AG08396 (cell line): ENCODE measurements at places on chromosomes 4 and X.
A peak's percentile ranks its signal among the peaks of the same experiment; 100 is the strongest.

- no peak for DNase-seq
These were observed at the start of gene MAPK10 for GRCh38 chr4:86359944-86360478. Gene MAPK10, minus strand, starts transcription at chr4:86360053.

DNA sequence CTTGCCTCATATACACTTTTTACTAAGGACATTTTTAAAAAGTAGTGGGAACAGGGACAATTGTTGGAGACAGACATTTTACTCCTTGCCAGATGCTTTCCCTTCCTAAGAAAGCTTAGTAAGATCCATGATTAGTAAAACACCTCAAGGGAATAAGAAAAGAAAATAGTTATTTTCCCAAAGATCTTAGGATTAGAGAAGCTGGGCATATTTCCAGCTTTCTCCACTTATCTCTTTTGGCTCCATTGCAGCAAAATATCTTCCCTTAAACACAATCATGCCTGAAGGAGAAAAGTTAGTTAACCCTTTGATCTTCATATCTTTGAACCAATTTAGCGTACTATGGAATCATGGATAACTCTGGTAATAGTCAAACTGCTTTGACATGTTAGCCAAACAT lies 257.9 kb downstream of the PCDH18 start:
- DNase-seq, result no peak

DNA sequence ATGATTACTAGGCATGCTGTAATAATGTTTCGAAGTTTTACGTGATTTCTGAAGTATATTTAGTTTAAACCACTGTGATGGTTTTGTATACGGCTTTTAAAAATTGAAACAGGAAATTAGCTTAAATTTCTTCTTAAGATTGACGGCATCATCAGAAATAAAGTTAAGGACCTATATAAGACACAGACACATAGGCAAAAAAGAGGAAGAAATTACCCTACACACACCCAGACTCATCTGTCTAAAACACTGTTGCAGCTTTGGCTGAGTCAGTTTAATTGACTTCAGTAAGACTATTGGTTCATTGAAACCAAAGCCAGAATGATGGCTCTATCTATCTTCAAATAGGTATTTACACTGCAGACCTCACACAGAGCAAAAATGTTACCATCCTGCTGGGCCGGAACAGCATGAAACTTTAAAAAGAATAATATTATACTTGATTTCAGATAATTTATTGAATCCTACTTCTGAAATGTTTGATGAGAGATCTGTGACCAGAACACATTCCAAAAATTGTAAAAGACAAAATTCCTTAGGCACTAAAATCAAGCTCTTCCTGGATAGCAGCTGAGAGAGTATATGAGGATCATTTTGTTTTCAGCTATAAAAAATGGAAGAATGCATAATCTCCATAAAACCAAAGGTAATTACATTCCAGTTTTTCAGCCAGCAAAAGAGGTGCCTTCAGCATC lies 4.5 kb downstream of the HHIP start:
- no peak for DNase-seq

DNA sequence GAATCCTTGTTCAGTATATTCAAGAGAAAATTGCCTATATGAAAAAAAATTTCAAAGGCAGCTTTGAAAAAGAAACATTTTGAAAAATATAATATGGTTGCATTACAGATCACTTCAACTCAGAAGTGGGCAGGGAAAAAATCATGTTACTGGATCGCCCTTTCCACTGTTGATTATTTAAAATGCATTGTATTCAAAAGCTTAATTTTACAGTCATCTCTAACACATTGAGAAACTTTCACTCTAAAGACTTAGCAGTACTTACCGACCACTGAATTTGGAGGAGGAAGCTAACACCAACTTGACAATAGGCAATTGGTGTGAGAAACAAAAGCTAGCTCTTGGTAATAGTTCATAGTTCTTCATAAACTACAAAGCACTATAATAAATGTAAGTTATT lies 101.9 kb downstream of the CEP135 start:
- DNase-seq, result no peak

DNA sequence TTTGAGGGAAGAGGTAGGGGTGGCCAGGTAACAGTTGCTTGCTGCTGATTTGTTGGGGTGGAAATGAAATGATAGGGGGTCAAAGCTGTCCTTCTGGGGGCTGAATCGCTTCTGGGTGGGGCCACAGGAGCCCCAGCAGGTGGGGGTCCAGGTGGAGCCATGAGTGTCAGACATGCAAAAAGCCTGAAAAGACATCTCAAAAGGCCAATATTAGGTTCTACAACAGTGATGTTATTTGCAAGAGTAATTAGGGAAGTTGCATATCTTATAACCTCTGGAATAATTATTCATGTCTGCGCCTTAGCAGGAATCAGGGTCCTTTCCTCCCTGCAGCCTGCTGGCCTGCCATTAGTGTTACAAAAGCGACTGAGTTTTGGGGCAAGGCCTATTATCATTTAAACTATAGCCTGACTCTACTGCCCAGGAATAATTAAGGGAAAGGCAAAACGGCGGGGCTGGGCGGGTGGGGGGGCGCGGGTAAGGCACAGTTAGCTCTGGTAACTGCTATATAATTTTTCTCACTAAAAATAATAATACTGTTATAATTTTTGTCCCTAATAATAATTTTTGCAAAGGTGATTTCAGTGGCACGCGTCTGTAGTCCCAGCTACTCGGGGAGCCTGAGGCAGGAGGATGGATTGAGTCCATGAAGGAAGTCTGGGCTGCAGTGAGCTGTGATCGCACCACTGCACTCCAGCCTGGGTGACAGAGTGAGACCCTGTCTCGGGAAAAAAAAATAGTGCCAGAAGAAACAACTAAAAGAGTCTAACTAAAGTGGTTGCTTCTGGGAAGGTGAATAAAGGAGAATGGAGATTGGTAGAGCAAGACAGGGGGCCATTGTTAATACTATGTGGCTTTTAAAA lies 145.7 kb downstream of the MAGEB17 start:
- DNase-seq, result no peak

GRCh38 chr4:90727938-90728337 lies 600.7 kb downstream of the CCSER1 start:
- DNase-seq, result no peak

DNA sequence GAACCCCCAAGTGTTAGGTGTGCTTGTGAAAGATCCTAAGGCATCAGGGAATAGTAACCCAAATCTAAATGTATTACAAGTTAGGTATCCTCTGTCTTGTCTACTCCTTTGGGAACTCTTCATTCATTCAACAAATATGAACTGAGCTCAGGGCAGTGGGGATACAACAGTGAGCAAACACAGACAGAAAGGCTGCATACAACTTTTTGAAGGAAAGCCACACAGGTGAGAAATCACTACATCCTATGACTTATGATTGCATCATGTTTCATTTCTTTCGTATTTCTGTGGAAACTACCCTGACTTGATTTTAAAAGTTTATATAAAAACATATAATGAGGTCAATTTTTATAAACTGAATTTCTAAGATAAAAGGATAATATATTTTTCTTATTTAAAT lies 43.2 kb downstream of the BCLAF3 start:
- DNase-seq, result no peak

GRCh38 chr4:25330905-25331808 lies 18.6 kb downstream of the ZCCHC4 start:
- DNase-seq, result no peak

GRCh38 chrX:38654302-38654701 lies 93.0 kb downstream of the TSPAN7 start:
- peak; percentile 11 for DNase-seq

DNA sequence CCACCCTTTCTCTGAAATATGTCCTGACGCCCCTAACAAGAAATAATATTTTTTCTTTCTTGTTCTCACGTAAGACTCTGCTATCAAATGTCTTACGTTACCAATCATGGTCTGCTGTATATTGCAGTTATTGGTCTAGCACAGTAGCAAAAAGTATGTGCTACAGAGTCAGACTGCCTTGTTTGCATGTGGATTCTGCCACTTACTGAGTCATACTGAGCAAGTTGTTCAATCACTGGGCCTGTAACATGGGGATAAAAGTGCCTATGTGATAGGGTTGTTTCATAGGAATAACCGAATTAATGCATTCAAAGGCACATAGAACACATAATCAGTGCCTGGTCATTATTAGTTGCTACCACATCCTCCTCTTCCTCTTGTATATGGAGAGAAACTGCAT lies 14.1 kb downstream of the RPGR start:
- DNase-seq, result no peak

DNA sequence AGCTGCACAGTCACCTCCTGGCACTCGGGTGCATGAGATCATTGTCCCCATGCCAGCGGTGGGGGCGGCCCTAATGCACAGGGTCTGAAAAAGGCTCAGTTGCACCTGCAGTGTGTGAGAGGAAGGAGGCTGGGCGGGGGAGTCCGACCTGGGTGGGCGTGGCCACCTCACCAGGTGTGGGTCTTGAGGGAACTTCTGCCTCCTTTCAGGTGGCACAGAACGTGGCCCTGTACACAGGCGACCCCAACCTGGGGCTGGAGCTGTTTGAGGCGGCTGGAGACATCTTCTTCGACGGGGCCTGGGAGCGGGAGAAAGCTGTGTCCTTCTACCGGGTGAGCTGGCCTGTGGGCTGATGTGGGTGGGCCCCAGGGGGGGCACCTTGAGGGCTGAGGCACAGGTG lies 34.3 kb upstream of the HTRA3 start:
- DNase-seq, result no peak

- no peak for DNase-seq
These were observed 6.9 kb upstream of the XAGE2 start for GRCh38 chrX:52361941-52362340.

- no peak for DNase-seq
These were observed 25.2 kb upstream of the SMIM20 start for GRCh38 chr4:25888781-25889180.

GRCh38 chr4:111066447-111066846 lies 443.6 kb upstream of the PITX2 start:
- DNase-seq, result no peak

DNA sequence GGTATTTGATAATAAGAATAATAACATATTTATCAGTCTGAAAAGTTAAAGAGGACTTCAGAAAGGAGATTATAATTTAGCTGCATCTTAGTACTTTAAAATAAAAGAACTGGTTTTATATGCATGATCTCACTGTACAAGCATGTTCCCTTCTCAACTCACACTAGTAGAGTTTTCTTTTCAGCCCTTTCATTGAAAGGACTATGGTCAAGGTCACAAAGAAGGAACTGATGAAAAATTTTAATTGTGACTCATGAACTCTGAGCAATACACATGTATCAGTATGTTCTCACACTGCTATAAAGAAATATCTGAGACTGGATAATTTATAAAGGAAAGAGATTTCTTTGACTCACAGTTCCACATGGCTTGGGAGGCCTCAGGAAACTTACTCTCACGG lies 73.7 kb upstream of the NDST4 start:
- DNase-seq, result no peak

- no peak for DNase-seq
These were observed 139.0 kb downstream of the ATG4A start for GRCh38 chrX:108230574-108230973.

DNA sequence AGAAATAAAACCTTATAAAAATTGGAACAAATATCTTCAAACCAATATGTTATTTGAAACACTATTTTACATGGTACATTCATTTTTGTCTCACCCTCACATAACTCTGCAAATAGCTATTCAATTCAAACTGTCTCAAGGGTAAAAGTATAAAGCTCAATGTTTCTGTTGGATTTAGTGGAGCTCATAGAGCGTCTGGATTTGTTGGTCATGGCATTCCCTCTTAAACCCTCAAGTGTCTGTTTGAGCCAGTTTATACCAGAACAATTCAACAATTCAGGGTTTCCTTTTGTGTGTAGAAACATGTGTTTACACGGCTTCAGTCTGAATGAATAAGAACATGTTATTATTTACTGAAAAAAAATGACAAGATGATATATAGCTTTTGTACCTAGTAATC lies 161.6 kb downstream of the PCDH18 start:
- no peak for DNase-seq

- DNase-seq, result no peak
These were observed 305.4 kb downstream of the PCDH18 start for GRCh38 chr4:137226900-137227299.

DNA sequence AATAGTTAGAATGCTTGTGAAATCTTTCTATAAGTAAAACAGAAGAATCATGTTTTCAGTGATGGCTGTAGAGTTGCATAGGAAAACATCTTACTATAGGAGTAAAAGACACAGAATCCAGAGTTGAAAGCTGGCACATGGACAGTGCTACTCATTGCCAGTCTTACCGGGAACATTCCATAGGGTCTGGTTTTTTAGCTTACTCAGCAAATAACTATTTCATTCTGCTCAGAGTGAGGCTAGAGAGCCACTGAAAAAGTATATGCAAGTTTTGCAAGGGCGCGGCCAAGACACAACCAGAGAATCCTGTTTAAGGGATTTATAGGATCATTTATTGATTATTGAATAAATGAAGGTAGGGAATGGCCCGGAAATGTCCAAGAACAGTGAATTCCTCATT lies 60.3 kb downstream of the MTHFD2L start:
- DNase-seq, result no peak

- no peak for DNase-seq
These were observed 11.2 kb downstream of the ZXDA start for GRCh38 chrX:57899064-57899463.

GRCh38 chr4:87065021-87065420 lies 130.2 kb downstream of the AFF1 start:
- DNase-seq, result no peak

GRCh38 chrX:42934020-42934726 lies 156.2 kb upstream of the PPP1R2C start:
- no peak for DNase-seq

DNA sequence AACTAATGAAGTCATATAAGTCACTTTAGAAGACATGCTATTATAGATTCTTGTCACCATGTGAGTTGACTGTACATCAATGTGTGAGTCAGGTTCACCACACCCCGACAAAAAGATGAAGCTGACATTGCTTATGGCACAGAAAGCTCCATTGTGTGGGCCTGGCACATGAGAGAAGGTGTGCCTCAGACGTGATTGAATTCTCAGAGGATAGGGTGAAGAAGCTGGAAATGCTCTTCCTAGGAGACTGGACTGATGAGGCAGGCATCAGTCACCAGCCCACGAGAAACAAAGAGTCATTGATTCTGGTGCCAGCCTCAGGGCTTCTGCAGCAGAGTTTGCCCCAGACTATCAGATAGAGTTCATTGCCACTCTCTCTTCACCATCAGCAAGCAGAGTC lies 35.9 kb upstream of the LRAT start:
- no peak for DNase-seq

DNA sequence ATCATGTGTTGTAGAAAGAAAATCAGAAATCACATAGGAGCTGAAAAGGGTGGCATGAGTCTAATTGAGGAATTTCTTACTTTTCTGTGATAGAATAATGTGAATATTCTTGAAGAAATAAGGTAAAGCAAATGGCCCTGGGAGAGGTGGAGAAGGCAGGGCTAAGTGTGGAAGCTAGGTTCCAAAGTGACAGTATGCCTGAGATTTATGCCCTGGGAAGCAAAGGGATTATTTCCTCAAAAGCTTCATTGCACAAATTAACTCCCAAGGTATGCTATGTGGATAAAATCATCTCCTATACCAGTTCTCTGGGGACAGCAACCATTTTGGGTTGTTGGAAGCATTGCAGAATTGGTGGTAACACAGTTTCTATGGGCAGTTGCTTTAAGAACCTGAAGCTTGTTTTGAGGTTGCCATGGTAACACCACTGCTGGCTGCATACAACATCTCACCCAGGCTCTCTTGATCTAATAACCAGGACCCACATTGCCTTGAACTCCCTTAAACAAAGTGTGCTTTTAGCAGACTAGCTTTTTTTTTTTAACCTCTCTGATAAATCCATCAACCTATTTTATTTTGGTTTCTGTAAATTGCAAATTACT lies 21.0 kb downstream of the MAOA start:
- DNase-seq, result no peak

- DNase-seq, result no peak
These were observed 39.8 kb downstream of the GPRIN3 start for GRCh38 chr4:89267846-89268245.
